H1 (cell line): ENCODE measurements at places on chromosomes 5 and 9.

DNA sequence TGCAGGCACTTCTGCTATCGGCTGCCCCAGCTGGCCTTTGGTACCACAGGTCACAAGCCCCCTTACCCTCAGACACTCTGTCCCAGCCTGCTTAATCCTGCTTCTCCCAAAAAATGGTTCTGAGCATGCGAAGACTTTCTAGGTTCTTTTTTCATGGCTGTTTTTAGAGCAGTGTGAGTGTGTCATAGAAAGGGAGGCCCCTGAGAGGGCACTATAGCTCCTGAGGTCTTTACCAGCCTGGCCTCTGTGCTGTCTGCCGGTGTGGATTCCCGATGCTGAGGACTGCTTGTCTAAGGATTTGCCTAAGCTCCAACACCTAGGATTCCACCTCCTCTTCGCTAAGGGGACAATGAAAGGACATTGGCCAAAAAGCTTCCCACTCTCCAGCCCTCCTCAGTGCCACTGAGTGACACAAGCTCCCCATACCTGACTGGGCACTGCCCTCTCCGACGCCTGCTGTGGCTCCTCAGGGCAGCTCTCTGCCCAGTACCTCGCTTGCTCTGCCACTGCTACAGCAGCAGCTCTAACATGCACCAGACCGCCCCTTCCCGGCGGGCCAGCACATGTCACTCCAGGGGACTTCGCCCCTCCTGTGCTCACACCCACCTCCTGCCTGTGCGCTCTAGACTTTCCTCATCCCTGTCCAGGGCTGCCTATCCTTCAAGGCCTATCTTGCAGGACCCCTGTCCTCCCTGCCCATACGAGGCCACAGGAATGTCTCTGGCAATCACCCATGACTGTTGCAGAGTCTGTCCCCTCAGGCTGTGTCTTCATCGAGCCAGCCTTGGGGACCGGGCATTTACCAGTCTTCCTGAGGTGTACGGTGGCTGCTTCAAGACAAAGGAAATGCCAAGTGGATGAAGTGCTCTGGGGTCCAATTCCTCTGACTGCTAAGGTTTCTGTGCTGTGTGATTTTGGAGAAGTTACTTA lies 21.0 kb downstream of the MACROH2A1 start:
- DNase-seq = no peak

GRCh38 chr5:14112998-14113652 lies 30.0 kb upstream of the TRIO start:
- DNase-seq = no peak

GRCh38 chr5:120007598-120007997 lies 378.2 kb downstream of the FAM170A start:
- no peak for DNase-seq

DNA sequence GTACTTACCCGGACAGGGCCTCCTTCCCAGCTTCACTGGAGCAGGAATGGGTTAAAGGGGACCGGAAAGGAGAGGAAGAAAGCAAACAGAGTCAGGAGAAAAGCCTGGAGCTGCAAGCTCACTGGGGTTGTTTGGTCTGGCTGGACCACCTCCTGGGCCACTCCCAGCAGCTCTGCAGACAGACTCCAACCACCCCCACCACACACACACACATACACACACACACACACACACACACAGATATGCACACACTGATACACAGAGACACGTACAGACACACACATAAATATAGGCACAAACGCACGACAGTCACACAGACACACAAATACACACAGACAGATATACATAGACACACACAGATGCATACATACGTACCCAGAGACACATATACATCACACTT lies 34.9 kb upstream of the SYNPO start:
- no peak for DNase-seq

DNA sequence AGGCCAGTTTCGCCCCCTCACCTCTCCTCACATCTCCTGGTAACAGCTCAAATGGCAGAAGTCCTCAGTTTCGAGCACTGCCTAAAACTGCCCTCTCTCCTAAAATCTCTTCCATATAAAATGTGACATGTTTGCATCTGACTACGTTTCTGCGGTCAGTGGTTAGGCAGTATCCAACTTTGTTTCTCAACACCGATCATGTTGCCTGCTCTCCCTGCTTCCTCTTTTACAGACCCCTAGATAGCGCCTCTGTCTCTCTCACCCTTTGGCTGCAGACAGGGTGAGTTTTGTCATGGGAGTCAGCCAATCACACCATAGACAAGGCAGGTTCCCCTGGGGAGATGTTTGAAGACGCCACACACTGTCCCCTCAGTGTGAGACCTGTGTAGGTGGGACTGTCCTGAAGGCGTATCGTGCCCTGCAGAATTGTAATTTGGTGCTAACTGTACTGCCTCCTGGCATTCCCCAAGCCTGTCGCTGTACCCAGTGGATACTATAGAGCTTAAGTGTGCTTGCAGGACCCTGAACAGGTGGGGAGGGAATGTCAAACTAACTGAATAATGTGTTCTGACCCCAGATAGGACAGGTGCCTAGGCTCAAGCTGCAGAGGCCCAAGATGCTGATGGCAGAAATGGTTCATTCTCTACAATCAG lies 1.1 kb downstream of the HEXB start:
- no peak for DNase-seq

DNA sequence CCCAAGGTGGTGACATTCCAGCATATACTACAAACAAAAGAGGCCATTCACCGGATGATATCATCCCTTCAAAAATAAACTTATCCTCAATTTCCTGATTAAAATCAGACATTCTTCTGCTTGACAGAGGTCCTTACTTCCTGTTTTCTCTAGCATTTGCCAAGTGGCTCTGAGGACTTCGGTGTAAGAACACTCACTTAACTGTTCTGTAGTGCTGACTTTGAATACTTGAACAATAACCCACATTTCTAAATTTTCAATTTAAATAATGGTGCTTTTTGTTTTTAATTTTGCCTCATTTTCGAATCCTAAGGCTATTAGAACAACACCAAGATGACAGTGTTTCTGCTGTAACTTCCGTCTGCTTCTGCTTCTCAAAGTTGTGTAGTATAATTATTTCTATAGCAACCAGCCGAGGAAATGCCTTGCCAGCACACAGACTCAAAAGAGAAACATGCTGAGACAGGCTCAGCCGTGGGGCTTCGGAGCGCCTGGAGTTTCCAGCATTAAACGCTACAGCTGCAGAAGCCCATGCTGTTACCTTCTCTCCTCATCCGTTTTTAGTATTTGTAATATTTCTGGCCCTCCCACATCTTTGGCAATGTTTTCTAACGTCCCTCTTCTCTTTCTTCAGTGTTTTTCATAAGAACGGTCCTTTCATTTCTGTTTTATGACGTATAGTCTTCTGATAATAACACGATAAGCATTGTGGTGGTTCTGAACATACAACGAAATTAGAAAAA lies 19.5 kb upstream of the ANXA1 start:
- DNase-seq = no peak

DNA sequence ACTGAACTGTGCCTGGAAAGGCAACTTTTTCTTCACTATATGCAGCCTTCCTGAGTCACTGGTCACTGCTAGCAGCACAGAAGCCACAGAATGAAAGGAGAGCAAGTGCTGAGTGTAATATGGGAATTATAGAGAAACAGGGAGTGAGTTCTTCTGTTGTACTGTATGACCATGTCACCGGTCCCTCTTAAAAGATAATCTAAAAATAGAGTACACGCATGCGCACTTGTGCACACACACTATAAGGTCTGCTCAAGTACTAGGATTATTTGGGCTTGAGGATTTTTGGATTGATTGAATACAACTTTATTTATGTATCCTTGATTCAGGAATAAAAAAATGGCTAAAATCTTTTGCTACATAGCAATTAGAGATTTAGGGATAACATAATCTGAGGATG lies 571.9 kb downstream of the PDE4D start:
- no peak for DNase-seq
